A549 treated with CpdA at 1 μM for 4 hours (cell line): ENCODE measurements at places on chromosomes 4 and X. TPM values are rescaled to one million over a fixed set of nuclear protein-coding genes. Genes with fewer than 3 reads are reported as not detected.

BMX gene
- total RNA-seq = not detected in 5 replicates

CPLX1 gene
- total RNA-seq = 0.57 to 0.93 TPM (median 0.69 TPM) in 5 replicates

ETDA gene
- not detected in 5 replicates for total RNA-seq

SHISA3 gene
- total RNA-seq = not detected in 5 replicates

TKTL2 gene
- total RNA-seq = not detected in 5 replicates

PRKG2 gene
- 0.70 to 1.2 TPM (median 0.84 TPM) in 5 replicates for total RNA-seq

BEX2 gene
- total RNA-seq = 9.0 to 13.4 TPM (median 10.2 TPM) in 5 replicates

PHOX2B gene
- total RNA-seq = not detected in 5 replicates

HTRA3 gene
- total RNA-seq = 14.5 to 20.4 TPM (median 19.1 TPM) in 5 replicates

CSAG3 gene
- not detected in 5 replicates for total RNA-seq

GAGE13 gene
- not detected in 5 replicates for total RNA-seq

TMEM156 gene
- 19.3 to 27.3 TPM (median 23.0 TPM) in 5 replicates for total RNA-seq

KLHL34 gene
- total RNA-seq = not detected in 5 replicates

UBQLN2 gene
- 23.2 to 25.4 TPM (median 24.1 TPM) in 5 replicates for total RNA-seq

BGN gene
- total RNA-seq = 0.06 to 0.10 TPM in 2 of 5 replicates, not detected in the others

KCND1 gene
- total RNA-seq = 0.86 to 2.0 TPM (median 1.2 TPM) in 5 replicates

CHIC2 gene
- 5.7 to 10.4 TPM (median 9.2 TPM) in 5 replicates for total RNA-seq

GPR119 gene
- not detected in 5 replicates for total RNA-seq

VCX gene
- total RNA-seq = 0.22 TPM in 1 of 5 replicates, not detected in the others
